ENCODE measurements at places on chromosomes 7 and 10.

DNA sequence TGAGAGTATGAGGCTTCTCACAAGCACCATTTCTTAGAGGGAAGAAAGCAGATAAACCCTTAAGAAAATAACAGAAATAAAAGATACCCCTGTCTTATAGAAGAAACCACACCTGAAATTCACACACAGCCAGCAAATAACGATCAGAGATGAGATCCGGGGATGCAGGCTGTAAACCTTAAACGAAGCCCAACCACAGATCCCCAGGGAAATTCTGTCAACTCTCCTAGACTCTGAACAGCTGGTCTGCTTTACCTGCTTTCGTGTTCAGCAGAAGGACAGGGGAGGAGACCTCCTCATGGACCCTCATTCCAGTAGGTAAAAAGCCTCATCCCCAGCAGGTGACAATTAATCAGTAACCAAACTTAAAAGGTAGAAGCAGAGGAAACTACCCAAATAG is 45.0 kb downstream of the VOPP1 start:
- DNase-seq: no peak

GRCh38 chr10:102227050-102227449 is 951 bp downstream of the ELOVL3 start:
- DNase-seq: no peak

DNA sequence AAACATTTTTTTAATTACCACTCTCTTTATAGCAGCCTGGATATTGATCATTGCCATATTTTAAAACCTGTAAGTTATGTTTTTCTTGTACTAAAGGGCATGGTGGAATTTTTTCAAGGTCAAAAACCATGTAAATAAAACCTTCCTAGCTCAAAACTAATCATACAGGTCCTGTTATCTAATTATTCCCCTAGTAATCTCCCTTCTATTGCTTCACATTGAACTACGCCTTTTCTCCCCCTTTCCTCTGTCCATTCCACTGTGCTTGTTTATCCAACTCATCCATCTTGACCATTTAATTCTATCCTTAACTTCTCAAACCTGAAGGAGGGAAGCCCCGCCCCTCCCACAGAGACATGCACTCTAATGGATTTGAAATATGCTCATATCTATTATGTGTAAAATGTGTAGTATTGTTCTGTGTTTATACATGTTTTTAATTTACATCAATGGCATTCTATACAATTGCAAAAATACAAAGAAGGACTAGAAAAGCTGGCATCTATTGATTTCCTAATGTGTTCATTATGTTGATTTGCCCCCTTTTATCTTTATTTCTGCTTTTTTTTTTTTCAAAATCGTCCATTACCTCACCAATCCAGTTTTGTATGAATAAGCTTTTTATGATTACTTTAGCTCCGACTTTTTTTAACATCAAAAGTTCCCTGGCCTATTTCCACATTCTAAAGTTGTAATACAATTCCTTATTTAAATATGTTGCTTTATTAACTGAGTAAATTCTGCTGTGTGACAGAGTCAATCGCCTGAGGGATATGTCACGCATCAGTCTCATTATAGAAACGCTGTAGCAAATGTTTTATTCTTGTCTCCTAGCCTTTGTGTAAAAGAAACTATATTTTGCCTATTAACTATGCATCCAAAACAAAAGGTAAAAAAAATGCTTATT is 61.0 kb downstream of the MET start:
- DNase-seq: no peak

- no peak for DNase-seq
Measured at GRCh38 chr10:59888781-59889435, 17.4 kb downstream of the CCDC6 start.

DNA sequence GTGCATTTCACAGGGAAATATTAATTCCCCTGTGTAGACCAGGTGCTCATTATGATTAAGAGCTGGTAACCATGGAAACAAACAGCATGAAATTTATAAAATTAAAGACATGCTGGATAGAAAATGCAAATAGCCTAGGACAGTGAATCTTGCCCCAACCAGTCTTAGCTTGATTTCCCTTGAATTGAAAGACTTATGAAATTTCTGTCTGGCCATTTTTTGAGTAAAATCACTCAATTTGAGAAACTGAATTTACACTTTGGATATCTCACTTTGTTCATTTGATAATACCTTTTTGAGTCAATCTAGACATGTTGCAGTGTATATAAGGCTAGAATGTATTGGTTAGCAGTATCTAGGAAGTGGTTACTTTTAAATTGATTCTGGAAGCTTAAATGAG is 4.4 kb upstream of the SMIM30 start:
- no peak for DNase-seq

- no peak for DNase-seq
Measured at GRCh38 chr10:131703941-131704340, 196.9 kb upstream of the PPP2R2D start.

GRCh38 chr7:71165708-71166107 is 33.8 kb downstream of the GALNT17 start:
- DNase-seq: no peak

DNA sequence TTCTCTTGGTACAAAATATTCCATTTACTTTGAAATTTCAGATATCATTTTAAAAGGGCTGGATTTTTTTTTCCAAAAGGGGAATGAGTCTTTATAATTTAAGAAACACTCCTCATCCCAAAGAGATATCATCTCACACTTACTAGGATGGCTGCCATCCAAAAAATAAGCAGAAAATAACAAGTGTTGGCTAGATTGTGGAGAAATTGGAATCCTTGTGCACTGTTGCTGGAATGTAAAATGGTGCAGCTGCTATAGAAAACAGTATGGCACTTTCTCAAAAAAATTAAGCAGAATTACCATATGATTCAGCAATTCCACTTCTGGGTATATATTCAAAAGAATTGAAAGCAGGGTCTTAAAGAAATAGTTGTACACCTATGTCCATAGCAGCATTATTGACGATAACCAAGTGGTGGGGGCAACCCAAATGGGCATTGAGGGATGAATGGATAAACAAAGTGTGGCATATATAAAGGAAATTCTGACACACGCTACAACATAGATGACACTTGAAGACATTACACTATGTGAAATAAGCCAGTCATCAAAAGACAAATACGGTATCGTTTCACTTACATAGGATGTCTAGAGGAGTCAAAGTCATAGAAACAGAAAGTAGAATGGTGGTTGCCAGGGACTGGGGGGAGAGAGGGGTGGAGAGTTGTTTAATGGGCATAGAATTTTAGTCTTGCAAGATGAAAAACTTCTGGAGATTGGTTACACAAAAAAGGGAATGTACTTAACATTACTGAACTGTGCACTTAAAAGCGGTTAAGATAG is 53.8 kb downstream of the LSM5 start:
- DNase-seq: no peak

- no peak for DNase-seq
Measured at GRCh38 chr10:110546499-110547110, 20.9 kb upstream of the SMC3 start.

- no peak for DNase-seq
Measured at GRCh38 chr7:148135116-148135515, 455.4 kb upstream of the C7orf33 start.

DNA sequence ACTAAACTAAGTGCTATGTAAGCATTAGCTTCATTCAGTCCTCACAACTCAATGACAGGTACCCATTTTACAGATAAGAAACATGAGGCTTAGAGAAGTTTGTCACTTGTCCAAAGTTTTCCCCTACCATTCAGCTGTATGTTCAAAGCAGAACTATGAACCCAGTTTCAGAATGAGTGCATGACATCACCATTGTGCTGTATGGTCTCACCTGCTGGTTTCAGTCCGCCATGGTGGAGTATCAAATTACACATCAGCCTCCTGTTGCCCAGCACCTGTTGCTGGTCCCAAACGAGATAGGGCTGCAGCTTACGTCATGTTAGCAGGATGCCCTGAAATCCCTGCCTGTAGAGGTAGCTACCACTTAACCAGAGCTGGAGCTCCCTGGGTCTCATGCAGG is 95.0 kb downstream of the DYNC1I1 start:
- DNase-seq: no peak

DNA sequence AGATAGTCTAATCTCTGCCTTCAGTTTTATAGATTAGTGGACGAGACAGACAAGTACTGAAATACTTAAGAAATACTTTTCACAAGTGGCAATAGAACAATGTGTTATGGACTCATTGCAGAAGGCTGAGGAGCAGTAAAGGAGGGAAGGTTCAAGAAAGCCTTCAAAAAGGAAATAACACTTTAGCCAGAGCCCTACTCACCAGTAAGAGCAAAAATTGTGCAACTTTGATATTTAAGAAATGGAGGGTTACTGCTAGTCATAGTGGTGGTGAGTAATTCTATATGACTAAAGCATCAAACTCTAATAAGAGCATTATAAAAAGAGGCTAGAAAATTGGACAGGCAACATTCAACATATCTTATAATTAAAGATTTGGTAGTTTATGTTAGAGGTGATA is 28.8 kb downstream of the PTPN12 start:
- no peak for DNase-seq

- no peak for DNase-seq
Measured at GRCh38 chr7:33961948-33962347, 56.6 kb downstream of the BMPER start.

DNA sequence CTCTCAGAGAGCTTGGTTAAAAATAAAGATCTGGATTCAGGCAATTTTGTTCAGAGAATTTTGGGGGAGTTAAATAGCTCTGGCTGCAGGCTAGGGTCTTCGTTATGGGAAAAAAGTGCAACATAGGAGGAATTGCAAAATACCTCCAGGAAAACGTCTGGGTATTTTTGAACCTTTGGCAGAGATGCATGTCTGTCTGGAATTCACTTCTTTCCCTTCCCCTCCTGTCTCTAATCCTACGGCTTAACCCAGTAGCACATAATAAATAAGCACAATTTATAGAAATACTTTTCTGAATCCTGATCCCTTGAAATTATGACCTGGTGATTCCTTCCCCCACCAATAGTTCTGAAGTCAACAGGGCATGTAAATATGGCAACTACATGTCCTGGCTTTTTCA is 19.3 kb upstream of the NUP205 start:
- DNase-seq: no peak

DNA sequence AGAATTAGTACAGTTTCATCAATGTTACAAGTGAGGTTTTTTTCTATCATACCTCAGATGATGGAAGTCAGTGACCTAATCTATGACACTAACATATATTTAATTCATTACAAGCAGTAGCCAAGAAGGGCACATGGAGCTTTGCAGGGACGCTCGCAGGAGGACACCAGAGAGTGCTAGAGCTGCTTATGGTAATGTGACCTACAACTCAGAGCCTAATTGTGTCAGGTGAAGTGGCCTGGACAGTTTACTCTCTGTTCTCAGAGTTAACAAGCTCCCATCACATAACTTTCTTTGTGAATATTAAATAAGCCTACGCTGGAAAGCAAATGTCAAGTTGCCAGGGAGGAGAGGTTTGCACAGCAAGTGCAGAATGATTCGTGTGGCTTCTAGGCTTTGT is 11.6 kb upstream of the CNNM2 start:
- DNase-seq: no peak

DNA sequence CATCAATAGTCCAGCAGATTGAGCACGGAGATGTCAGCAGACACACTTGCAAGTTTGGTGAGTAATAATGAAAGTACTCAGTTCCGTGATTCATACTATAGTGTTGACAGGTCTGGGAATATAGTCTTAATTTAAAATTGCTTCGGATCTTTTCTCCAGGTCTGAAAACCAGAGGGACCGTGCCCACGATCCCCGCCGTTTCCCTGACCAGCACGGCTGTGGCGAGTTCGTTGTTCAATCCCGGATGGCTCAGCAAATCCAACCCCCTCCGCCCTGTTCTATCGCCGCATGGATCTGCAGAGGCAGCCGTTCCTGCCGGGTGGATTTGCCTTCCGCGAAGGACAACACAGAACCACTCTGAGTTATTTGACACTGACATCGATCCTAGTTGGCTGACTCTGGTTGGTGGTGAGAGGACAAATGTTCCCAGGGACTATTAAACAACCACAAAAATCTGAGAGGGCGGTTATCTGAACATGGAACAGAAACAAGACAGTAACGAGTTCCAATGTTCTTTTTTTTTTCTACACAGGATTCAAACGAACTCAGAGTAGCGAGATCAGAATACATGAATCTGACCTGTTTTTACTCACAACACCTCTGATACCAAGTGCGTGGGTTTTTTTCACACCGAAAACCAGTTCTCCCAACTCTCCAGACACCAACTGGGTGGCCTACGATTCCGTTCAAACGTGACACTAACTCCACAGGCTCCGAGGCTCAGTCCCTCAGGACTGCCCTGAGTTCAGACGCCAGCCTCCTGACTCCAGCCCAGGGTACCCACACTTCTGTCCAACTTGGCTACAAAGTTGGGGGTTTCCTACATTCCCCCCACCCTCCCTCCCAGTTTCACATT is 52.7 kb downstream of the RBM17 start:
- no peak for DNase-seq

Data from stimulated activated CD4-positive, alpha-beta T cell treated with anti-CD3 and anti-CD28 coated beads, Interleukin-1b, Interleukin-23, amount 100 ng/mL, for 1 hour (primary cell).